WTC11 (cell line): ENCODE measurements at places on chromosomes 6 and 20.

- no peak for DNase-seq
These were observed 59.8 kb upstream of the MYL9 start for GRCh38 chr20:36481380-36482043.

DNA sequence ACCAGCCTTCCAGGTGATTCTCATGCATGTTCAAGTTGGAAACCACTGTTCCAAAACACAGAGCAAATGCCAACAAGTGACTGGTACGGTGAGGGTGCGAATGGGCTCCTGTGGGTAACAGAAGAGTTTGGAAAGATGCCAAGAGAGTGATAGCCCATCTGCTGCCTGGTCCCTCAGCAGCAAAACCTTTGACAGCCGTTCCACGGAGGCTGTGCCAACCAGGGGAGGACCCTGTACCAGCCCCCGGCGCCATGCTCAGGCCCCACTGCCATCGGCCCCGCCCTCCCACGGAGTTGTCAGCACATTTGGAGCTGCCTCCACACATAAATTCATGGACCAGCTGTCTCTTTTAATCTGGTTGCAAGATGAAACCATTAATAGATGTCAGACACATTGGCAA is 4.4 kb upstream of the PTPRT start:
- DNase-seq, result no peak

DNA sequence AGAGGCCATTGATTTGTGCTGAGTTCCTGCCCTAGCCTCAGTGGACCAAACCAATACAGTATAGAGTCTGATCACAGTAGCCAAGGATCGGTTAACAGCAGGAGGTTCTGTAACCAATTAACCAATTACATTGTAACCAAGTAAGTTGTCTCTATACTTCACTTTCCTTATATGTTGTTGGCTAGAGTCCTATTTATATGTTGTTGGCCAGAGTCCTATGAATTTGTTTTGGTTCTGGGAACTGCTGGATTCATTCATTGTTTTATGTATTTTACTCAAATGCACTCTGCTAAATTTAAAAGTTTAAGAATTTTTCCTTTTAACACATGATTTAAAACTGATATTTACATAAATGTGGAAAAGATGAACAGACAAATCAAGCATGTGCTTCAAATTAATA is 597.4 kb upstream of the HS3ST5 start:
- DNase-seq, result no peak

DNA sequence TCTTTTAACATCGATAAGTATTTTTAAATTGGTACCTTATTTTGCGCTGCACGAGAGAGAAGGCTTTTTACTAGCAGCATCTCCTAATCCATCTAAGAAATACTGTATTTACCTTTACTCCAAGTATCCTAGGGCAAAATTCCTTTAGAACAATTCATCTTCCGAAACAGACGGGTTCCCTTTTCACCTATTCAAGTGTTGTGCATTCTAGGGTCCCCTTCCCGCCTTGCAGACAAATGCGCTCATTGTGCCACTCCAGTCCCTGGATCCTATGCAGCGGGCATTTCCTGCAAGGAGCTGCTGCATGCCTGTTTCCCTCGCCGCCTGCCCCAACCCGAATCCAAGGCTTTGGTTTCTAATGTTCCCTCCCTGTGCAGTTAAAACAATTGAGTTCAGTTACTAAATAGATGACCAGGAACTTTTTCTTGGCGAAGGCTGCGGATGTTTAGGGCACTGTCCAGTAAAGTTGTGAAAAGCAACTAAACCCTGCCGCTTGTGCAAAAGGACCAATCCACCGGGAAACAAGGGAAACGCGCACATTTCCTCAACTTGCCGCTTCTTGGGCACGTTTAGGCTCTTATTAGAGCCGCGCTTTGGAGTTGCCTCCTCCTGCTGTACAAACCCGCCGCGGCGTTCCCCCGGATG is 556 bp upstream of the SCAF8 start:
- DNase-seq, result peak; percentile 56

DNA sequence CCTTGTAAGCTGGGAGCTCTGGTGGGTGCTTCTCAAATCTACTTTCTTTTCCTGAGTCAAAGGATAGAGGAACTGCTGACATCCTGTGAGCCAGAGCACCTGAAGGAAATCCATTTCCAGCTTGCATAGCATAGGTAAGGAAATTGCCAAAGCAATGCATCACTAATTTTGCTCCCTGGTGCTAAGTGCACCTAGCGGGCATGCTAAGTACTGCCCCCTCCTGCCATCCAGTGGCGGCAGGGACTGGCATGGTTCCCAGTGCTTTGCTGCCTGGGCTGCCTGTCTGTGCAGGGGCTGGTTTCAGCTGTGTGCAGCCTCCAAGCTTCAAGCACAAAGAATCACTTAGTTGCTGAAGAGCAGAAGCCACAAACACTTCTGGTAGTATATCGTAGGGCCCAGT is 63.9 kb downstream of the FARS2 start:
- no peak for DNase-seq

- DNase-seq, result no peak
These were observed 698 bp upstream of the LRP11 start for GRCh38 chr6:149864578-149865535.

DNA sequence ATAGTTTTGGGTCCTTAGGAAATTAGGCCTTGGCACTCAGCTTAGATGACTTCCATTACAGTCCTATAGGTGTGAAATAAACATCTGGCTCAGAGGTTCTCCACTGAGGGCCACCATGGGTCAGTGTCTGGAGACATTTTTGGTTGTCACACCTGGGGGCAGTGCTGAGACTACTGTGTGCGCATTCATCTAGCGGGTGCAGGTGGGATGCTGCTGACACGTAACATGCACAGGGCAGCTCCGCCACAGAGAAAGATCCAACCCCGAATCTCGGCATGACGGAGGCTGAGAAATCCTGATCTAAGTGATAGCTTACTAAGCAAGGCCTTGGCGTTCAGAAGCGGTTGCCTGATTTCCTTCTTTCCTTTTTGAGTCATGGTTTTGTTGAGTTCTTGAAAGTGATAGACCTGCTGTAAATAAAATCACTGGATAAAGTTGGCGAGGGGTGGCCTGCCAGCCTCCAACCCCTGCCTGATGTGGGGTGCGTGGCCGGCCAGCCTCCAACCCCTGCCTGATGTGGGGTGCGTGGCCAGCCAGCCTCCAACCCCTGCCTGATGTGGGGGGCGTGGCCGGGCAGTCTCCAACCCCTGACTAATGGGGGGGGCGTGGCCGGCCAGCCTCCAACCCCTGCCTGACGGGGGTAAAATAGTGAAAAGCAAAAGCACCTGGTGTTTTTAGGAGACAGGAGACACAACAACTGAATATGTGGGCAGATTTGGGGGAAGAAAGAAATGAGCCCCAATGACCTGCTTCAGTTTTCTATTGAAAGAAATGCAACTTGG is 158.1 kb downstream of the CDH26 start:
- peak; percentile 46 for DNase-seq

DNA sequence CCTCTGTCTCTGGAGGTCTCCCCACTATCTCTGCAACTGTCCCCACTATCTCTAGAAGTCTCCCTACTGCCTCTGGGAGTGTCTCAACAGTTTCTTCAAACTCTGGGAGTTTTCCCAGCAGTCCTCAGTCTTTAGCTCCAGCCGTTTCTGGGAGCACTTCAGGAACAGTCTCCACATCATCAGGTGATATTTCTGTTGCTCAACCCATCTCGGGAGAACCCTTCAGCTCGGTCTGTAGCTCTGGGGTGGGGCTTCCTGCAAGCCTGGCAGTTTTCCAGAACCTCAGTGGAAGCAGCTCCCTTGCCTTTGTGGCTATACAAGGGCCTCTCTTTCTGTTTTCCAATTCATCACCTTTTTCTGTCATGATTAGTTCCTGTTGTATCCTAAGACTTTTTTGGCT is 3.0 kb upstream of the SFTA2 start:
- no peak for DNase-seq

- no peak for DNase-seq
These were observed 378 bp upstream of the LAMA2 start for GRCh38 chr6:128882560-128882959.

- DNase-seq, result no peak
These were observed 266.0 kb upstream of the CITED2 start for GRCh38 chr6:139640448-139640847.

DNA sequence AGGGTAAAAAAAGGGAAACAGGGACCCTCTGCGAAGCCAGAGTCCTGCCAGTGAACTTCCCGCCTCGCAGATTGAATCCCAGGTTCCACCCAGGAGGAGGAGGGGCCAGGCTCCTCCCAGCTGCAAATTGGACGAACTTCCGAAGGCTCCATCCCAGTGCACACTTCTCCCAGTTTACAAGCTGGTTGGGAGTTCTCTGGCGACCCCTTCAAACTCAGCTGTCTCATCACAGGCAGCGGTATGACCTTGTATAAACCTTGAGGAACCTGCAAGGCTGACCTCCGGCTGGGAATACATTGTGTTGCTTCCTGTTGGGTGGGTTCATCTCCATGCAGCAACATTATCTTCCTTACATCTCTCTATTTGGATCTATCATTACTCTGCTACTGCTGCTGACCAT is 962.7 kb downstream of the GRIK2 start:
- DNase-seq, result peak; percentile 15

DNA sequence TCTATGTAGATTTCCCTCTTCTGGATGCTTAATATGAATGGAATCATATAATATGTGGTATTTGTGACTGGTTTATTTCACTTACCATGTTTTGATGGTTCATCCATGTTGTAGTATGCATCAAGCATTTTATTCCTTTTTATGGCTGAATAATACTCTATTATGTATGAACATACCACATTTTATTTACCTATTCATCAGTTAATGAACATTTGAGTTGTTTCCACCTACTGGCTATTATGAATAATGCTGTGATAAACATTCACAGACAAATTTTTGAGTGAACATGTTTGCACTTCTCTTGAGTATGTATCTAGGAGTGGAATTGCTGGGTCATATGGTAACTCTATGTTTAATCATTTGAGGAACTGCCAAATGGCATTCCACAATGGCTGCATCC is 14.9 kb upstream of the ZNF451 start:
- no peak for DNase-seq

DNA sequence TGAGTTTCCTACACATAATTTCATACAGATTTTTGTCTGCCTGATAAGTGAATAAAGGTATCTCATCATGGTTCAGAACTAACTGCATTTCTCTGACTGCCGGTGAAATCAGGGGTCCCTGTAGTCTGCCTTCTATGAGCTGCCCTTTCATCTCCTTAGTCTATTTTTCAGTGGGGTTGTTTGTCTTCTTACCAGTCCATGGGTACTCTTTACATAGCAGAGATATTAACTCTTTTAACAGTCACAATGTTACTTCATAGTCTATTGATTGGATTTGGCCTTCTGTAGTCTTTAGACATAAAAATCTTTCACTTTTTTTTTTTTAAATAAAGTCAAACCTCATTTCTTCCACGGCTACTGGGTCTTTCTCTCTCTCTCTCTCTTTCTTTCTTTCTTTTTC is 79.8 kb downstream of the RALGAPA2 start:
- no peak for DNase-seq

- no peak for DNase-seq
These were observed 23.4 kb downstream of the DYNLT1 start for GRCh38 chr6:158620963-158621693.

DNA sequence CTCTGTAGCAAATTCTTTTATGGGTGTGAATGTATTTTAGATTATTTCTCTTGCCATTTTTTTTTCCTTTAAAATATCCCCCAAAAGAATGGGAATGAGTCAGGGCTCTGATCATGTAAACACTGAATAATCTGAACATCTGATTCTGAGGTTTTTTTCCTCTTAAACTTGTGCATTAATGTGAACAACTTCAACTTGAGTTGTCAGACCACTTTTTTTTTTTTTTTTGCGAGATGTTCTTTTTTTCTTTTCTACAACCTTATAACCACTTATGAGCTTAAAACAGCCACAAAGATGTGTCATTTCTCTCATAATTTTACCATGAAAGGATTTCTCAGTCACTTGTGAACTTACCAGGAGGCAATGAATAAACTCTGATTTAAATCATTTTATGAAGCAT is 85.3 kb downstream of the TBC1D7 start:
- no peak for DNase-seq

GRCh38 chr20:31818376-31818908 is 714 bp upstream of the MYLK2 start:
- no peak for DNase-seq

DNA sequence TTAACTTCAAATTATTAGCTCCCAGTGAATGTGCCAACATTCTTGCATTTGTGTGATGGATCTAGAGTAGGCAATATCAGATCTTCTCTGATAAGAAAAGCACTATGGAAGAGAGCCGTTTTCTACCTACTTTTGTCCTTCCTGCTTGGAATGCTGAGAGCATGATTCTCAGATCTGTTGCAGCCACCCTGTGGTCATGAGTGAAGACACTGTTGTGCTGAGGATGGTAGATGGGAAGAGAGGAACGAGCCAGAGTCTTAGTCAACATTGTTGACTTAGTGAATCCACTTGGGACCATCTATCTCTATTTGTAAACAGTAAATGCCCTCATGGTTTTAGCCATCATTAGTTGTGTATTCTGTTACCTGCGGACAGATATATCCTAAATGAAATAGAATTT is 202.6 kb downstream of the CD109 start:
- no peak for DNase-seq

DNA sequence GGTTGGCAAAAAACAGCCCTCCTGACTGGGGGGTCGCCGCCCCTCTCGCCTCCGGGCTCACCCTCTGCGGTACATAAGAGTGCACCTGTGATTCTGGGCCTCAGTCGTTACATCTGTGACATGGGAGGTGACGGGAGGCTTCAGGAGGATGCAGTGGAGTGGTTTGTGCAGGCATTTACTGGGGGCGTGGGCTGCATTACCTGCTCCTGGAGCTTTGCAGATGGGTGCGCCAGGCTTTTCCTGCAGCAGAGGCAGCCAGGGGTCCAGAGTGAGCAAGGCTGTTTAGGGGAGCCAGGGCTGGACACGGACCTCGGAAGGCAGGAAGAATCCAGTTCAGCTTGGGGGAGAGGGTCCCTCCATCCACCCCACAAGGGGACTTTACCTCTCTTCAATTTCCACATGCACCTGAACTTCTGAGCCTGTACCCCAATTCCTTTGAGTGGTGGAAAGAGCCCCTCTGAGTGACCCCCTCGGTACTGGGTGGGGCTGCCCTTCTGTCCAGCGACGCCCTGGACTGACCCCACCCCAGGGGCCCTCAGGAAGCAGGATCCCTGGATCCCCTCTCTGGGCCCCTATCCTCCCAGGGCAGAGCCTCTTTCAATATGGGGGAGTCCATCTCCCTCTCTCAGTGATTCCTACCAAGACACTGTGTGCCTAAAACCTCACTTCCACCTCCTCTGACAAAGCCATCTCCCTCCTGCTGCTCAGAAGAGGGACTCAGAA is 134.0 kb downstream of the TAF4 start:
- DNase-seq, result no peak

- DNase-seq, result peak; percentile 67
These were observed 148.3 kb downstream of the GPX5 start for GRCh38 chr6:28673787-28674671.
